Activated CD4-positive, alpha-beta T cell treated with anti-CD3 and anti-CD28 coated beads, Interleukin-2, amount 50 U/mL, for 24 hours (primary cell): ENCODE measurements at places on chromosomes 16 and 17.

- no peak for DNase-seq
These were observed 2.9 kb upstream of the CPNE7 start for GRCh38 chr16:89572485-89573205.

DNA sequence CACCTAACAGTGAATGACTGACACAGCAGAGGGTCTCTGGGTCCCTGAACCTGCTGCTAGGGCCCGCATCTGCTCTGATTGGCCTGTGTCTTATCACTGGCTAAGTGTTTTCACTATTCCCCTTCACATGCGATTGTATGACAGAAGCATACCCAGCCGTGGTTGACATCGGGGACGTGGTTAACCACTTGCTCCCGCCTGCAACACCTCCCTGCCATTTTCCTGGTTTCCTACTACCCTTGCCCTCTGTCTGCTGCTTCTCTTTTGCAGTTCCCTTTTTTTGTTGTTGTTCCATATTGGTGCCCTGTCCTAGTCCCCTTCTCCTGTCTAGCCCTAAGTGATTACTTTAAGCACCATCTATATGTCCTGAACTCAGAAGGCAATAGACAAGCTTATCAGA is 177.0 kb downstream of the RGS9 start:
- no peak for DNase-seq

DNA sequence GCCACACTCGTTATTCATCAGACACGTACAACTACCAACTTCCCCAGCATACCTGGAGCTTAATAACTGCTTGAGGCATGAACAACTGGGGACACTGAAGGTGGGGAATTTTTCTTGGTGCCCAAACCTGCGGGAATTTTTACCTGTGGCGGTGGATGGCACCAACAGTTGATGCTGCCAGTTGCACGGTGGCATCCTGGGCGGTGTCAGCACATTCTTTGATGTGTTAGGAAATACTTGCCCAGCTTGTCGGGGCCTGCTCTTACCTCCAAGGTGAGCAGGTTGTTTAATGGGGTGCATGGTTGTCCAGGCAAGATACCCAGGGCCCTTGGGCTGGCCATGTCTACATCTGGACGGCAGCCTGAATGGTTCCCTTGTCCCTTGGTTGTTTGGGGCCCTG is 79.6 kb downstream of the CRISPLD2 start:
- no peak for DNase-seq

DNA sequence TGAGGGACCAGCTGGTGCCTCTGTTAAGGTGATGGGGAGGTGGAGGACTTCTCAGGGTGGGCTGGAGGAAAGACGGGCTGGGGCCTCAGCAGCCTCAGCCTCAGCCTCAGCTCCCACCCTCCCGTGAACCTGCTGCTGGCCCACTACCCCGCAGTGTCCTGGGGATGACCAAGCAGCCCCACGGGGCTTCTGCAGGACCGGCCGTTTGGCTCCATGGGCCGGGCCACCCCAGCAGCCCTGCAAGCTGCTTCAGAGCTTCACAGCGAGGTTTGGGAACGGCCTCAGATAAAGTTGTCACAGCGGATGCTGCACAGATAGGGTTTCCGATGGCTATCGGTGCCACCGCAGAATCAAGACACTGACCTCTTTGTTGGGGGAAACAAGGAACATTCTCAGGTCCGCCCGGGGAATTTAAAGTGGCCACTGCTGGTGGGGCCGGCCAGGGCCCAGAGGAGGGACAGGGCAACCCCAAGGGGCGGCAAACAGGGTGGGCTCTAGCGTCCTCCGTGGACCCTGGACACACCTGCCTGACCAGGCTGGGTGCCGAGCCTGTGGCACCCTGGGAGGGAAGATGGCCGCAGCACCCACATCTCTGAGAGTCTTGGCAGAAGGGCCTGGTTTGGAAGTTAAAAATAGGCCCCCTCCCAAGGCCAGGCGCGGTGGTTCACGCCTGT is 47.8 kb upstream of the ZC3H18 start:
- DNase-seq: no peak

DNA sequence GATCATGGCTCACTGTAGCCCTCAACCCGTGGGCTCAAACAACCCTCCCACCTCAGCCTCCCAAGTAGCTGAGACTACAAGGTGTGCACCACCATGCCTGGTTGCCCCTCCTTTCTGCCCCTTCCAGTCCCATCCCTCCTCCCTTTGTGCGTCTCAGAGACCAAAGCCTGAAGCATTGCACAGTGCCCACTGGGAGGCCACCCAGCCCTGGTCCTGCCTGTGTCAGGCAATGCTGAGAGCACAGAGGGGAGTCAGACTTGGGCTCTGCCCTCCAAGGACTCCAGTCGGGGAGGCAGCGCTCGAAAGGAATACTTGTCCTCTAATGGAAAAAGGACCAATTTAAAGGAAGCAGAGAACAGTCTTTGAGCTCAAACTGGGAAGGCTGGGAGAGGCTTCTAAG is 20.4 kb downstream of the RAI1 start:
- no peak for DNase-seq

DNA sequence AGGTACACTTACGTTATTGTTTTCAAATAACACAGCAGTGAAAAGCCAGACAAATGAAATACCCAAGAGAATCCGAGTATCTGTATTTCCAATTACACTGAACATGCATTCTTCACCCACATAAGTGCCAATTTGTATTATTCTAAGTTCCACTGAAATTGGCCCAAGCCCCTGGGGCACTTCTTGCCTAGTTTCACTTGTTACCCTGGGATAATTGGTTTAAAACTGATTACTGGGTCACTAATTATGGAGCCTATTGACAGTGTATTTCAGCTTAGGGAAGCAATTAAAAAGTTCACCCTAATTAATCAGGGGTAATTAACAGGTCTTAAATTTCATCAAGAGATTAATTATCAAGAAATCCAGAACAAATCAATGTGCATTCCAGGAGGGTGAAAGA is 60.5 kb upstream of the HS3ST2 start:
- no peak for DNase-seq

DNA sequence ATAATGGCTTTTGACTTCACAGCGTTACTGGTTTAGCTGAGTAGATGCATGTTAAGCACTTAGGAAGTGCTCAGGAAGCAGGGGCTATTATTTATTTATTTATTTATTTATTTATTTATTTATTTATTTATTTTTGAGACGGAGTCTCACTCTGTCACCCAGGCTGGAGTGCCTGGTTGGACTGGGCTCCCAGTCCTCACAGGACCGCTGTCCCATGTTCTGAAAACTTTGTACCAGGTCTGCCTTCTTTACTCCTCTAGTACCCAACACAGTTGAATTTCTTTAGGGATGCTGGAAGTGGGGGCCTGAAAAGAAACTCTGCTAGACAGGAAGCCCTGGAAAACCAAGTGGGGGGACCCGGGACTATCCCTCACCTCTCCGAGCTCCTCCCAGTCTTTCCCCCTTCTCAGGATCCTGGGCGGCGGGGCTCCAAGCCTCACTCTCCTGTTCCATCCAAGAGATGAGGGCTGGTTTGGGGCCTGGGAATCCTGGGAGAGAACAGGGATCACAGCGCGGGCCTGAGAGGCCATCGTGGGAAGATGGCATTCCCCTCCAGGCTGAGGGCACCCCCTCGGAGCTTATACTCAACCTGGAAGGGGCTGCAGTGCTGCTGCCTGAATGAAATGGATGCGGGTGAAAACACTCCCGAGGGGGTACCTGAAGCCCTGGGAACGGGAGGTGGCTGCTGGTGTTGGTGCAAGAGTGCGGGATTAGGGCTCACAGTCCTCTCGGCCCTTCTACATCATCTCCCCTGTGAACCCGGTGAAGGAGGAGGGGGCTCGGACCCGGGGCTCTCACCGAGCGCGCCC is 674 bp downstream of the ZNF688 start:
- DNase-seq: no peak

GRCh38 chr16:87527055-87527724 is 34.4 kb upstream of the ZCCHC14 start:
- DNase-seq: no peak

GRCh38 chr16:57720142-57720575 is 15.4 kb upstream of the KATNB1 start:
- DNase-seq: no peak

DNA sequence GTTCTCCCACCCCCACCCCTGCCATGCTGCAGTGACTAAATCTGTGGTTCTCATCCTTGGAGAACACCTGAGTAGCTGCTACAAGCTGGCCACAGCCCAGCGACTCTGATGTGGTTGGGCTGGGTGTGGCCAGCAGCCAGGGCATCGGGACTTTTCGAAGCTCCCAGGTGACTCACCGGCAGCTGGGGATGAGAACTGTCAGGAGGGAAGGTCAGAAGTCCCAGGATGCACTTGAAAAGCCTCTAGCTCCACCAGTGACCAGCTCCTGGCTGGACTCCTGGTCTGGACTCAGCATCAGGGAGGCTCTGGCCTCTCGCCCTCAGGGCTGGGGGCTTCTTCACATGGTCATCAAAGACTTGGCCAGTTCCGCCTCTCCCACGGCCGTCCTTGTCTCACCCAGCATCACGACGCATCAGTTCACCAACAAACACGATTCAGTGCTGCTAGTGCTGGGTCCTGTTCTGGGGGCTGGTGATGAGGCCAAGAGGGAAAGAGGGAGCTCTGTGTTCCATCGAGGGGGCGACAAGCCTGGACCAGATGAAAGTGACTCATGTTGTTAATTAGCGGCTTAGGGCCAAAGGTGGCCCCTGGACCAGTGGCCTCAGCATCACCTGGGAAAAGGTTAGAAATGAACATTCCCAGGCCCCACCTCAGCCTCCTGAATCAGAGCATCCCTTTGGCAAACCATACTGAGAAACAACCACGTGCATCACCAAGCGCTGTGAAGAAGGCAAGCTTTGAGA is 3.9 kb upstream of the C17orf99 start:
- no peak for DNase-seq

DNA sequence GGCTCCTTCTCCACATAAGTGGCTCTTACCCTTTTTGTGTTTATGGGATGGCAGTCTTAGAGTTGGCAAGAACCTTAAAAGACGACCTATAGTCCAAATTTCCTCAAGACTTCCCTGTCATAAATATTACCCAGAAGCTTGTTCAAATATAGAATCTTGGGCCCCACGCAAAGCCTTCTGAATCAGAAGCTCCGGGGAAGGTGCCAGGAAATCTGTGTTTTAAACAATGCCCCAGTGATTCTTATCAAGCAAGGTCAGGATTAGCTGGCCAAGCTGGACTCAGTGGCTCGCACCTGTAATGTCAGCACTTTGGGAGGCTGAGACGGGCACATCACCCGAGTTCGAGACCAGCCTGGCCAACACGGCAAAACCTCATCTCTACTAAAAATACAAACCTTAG is 85.7 kb downstream of the TIMM22 start:
- no peak for DNase-seq

DNA sequence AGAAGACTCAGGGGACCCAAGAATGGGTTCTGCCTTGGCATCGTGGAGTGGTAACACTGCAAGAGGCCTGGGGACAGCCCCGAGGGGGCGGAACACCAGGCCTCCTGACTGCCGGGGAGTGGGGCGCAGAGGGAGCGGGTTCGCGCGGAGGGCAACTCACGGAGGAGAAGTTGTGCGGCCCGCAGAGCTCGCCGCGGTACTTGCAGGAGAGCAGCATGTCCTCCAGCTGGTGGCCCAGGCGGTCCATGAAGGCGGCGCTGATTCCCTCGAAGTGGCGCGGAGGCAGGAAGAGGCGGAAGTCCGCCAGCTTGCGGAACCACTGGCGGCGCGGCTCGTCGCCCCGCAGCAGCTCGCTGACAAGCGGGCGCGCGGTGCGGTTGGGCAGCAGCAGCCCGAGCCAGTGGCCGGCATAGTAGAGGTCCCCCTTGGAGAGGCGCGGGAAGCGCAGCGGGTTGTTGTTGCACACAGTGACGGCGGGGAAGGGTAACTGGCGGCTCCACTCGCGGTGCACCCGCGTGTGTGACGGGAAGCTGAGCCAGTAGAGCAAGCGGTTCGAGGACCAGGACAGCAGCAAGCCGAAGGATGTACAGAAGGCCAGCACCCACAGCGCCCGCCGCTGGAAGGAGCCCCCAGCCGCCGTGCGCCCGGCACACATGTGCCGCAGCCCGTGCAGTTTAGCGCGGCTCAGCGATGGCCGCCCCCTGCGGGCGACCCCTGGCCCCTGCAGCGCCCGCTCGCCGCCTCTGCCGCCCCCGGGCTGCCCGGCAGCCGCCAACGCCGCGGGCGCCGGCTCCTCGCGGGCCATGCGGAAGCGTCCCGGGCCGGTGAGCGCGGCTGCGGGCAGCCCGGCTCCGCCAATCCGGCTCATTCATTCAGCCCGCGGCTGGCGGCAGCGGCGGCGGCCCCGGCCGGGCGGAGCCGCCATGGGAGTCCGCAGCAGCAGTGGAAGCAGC is 1.6 kb downstream of the ASIC2 start:
- no peak for DNase-seq

DNA sequence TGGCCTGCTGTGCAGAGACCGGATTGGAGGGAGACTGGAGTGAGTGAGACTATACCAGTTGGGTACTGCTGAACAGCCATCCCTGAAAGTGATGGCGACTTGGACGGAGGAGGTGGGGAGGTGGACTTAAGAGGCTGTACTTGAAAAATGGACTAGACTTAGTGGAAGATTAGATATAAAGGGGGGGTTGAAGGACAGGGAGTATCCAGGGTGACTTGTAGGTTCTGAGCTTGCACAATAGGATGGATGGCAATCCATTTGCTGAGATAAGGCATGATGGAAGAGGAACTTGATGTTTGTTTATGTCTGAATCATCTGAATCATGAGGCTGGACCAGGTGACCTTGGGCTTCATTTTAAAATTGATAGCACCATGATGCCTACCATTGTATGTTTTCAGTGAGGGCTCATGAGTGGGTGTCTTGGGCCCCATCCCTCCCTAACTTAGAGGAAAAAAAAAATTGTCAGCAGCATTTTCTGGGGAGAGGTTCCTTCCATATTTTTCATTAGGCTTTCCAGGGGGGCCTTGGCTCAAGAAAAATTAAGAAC is 41.2 kb downstream of the PRKCA start:
- DNase-seq: no peak

- DNase-seq: no peak
These were observed 435 bp downstream of the RAB40C start for GRCh38 chr16:590188-590814.

DNA sequence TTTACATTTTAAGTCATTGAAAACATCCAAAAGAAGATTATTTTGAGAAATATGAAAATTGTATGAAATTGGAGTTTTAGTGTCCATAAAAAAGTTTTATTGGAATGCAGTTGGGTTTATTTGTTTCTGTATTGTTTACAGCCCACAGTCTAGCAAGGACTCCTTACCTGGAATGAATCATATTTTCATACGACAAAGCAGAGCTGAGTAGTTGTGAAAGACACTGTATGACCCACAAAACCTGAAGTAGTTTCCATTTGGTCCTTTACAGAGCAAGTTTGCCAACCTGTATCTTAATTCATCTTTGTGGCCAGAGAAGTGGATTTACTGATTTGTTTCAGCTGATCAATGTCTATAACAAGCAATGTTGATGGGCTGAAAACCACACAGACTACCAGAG is 10.3 kb downstream of the CCL18 start:
- no peak for DNase-seq

DNA sequence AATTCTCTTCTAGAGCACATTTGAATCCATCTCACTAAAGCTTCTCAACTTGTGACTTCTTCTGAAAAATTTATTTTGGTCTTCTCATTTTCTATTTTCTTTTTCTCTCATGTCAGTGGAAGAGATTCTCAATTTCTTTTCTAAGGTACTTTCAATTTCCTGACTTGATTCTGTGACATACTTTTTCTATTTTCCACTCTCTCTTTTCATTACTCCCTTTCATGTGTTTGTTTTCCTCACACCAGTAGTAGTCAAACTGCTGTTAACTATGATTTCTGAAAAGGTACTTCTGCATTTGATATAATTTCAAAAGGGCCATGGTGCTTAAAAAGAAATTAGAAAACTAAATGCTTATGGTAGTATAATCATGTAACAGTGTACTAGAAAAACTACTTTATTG is 41.9 kb downstream of the NFAT5 start:
- DNase-seq: no peak

GRCh38 chr17:81524039-81524864 is 3.9 kb upstream of the FSCN2 start:
- no peak for DNase-seq

- no peak for DNase-seq
These were observed 27.2 kb upstream of the SHISA9 start for GRCh38 chr16:12874186-12874585.
